Gastrocnemius medialis (tissue), 4 donors: ENCODE measurements at places on chromosomes 3 and 15.
A peak's percentile ranks its signal among the peaks of the same experiment; 100 is the strongest.

DNA sequence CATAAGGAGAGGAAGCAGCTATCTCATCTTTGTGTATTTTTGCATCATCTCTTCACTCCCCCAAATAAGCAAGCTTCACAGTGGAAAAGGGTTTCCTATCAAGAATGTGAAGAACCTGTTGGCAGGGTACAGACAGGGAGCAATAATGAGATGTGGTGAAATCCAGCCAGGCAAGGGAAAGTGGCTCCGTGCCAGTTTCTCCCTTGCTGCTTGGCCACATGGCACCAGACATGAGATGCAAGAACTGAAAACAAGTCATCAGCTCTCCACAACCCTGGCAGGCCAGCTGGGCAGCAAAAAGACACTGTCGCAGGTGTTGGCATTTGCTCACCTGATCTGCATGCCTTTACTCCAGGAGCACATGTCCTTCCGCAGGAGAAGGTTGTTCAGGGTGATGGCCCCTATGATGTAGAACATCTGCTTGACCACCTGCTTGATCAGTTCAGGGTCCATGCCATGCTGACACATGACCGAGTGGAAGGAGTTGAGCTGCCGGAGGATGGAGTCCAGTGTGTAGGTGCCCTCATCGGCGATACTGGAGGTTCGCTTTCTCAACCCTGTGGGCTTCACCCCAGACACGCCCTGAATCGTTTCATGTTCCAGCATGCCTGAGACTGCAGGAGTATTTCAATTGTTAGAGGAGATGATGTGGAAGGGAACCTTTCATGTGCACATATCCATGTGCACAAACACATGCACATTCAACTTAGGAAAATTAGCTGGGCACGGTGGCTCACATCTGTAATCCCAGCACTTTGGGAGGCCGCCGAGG is 23.3 kb upstream of the MYO5C start:
- DNase-seq = peak; percentile 25

GRCh38 chr15:62889734-62890505 is 152.6 kb upstream of the TPM1 start:
- peak; percentile 58 for DNase-seq

- no peak for DNase-seq
Measured at GRCh38 chr3:98038286-98038685, 3.2 kb upstream of the GABRR3 start.

DNA sequence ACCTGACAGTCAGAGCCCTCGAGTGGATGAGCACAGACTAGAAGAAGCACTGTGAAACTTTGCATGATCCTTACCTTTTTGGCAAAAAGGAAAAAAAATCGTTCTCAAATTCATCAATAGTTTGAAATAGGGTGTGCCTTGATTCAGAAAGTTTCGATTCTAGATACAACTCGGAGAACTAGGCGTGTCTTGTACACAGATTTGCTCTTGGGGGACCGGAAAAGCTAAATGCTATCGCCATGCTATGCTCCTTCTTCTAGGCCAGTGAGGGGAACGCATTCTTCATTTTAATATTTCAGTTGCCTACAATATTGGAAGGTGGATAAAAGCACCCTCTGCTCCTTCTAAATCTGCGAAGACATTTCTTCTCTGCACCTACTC is 25.0 kb downstream of the CD86 start:
- no peak for DNase-seq

- no peak for DNase-seq
Measured at GRCh38 chr15:66389859-66390381, 3.2 kb downstream of the MAP2K1 start.

DNA sequence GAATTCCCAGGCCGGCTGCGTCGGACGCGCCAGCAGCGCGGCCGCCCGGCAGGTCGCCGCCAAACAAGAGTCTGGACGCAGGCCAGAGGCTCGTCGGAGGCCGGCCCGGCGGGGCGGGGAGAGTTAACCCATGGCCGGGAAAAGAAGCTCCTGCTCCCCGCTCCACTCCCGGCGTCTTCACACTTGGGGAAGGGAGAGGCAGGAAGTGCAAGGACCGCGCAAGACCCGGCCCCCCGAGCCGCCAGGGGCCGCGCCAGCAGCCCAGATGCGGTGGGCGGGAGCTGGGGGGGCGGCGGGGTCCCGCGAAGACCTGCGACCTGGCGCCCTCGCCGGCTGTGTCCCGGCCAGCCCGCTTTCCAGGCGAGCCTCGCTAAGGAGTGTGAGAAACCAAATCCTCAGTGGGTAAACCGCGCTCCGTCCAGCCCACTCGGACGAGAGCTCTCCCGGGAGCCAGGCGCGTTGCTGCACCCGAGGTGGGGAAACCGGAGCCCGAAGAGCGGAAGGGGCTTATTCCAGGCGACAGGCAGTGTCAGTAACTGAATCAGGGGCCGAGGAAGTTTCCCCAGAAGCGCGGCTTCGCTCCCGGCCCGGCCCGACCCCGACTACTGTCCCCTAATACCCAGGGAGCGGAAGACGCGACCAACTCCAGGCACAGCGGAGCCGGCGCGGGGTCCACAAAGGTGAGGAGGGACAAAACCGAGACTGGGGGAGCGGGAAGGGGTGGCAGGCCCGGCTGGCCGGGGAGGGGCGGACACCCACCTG is 721 bp downstream of the ADAMTS7 start:
- no peak for DNase-seq

- DNase-seq = no peak
Measured at GRCh38 chr3:45681846-45682245, 7.3 kb upstream of the SACM1L start.

- DNase-seq = no peak
Measured at GRCh38 chr15:35547775-35548364, 1.9 kb upstream of the DPH6 start.

DNA sequence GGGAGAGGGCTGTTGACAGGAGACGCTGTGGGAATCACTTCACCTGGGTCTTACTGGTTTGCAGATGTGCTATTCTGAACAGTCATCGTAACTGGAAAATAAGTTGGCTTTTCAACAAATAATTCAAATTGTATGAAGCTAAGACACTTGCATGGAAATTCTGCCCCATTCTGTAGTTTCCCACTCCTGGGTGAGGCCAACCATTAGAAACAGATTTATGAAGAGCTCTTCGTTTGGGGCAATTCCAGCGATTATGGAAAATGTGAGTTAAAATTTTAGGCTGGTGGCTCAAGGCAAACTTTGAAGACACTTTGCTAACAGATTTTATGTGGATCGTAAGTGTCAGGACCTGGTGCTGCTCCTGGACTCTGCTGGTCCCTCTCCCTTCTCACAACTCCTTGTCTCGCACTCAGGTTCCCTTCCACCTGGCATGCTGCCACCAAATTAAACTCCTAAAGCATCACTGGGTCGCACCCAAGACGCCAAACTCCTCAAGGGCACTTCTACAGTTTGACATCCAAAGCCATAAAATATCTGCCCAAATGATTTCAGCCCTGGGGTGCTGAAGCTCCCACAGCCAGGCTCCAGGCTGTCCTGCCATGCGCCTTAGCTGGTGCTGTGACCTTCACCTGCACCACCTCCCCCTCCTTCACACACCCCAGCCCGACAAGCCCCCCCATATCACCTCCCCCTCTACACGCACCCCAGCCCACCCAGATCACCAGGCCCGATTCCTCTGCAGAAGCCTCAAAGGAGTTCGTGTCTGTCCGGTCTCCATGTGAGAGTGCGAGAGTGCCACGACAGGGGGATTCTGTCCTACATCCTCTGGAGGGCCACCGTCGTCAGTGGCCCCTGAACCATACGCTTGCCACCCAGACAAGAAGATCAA is 138.4 kb downstream of the NSMCE3 start:
- DNase-seq = no peak

GRCh38 chr3:4478261-4478660 is 11.2 kb upstream of the SUMF1 start:
- DNase-seq = no peak

DNA sequence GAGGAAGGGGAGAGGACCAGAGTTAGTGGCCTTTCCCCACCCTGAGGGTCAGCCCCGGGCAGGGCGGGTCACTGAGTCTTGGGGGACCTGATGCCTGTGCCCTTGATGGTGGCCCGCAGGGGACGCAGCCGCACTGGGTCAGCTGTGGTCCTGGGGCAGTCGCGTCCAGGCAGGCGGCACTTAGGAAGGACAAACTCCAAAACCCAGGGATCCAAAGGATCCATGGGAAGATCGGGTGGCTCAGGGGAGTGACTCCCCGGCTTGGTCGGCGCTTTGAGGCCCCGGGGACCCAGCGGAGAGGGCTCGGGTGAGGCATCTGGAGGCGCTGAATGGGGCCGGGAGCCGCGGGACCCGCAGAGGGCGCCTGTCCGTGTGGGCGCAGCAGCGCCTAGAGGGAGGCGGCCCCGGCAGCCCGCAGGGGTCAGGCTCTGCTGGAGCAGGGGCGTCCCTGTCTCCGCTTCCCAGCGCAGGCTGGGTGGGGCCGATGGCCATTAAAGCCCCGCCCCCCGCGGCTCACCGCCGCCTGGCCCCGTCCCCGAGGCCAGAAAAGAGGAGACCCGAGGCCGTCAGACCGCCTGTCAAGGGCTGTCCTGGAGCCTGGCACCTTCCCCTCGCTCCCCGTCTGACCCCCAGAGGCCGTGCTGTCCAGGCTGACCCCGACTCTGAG is 17.5 kb downstream of the CIDEC start:
- DNase-seq = peak; percentile 22

DNA sequence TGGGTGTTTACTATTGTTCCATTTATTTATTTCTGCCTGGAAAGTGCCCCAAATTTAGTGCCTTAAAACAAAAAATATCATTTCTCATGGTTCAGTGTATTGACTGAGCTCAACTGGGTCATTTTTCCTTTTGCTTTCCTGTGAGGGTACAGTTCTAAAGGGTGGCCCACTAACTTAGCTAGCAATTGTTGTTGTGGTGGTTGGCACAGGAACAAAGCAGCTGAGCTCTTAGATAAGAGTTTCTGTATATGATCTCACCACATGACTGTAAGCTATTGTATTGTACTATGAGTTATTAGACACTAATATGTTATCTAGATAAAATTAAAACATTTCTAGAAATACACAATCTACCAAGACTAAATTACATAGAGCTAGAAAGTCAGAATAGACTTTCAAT is 1283.7 kb downstream of the OTOL1 start:
- no peak for DNase-seq

- DNase-seq = no peak
Measured at GRCh38 chr3:194080436-194080835, 55.5 kb upstream of the HES1 start.

- no peak for DNase-seq
Measured at GRCh38 chr15:47296881-47297280, 420.4 kb upstream of the SEMA6D start.

DNA sequence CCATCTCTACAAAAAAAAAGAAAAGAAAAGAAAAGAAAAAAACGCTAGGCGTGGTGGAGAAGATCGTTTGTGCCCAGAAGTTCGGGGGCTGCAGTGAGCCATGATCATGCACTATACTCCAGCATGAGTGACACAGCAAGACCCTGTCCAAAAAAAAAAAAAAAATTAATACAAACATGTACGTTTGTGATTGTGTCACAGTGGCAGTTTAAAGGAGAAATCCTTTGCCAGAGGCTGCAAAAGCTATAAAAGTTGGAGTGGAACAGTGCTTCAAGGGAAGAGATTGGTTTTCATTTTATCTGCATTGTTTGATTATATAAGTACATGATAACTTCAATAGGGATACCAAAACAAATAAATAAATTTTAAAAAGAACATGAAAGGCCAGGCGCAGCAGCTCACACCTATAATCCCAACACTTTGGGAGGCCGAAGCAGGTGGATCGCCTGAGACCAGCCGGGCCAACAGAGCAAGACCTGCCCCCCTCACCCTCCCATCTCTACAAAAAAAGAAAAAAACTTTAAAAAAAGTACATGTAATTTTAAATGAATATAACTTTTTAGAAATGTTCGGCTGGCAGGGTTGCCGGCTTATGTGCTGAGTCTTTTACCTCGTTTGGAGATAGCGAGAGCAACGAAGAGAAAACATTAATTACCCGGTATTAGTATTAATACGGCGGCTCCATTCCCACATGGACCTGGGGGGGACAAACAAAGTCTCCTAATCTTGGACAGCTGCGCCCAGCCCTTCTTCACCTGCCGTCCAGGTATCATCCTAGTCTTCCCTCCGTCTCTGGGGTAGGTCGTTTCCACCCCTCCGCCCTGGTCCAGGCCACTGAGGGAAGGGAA is 573 bp upstream of the DIS3L start:
- no peak for DNase-seq

GRCh38 chr3:197117114-197117513 is 87.5 kb upstream of the MELTF start:
- DNase-seq = no peak

GRCh38 chr15:66014022-66014421 is 144.7 kb downstream of the RAB11A start:
- DNase-seq = no peak

- DNase-seq = no peak
Measured at GRCh38 chr3:168881804-168882203, 781.7 kb downstream of the MECOM start.

DNA sequence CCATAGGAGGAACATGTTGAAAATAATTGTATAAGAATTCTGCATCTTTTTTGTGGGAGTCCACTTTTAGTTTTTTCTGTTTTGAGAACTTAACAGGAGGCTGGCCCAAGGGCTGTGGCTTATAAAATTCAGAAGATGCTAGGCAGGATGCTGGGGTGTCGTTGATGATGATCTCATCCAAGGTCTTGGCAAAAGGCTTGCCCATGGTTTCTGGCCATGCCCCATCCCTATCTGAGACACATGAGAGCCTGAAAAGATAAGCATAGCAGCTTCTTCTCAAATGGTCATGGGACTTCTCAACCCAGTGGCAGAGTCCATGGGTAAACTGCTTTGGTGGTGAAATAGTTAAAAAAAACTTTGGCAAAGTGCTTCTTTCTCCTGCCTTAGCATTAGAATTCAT is 35.2 kb downstream of the CMSS1 start:
- no peak for DNase-seq

DNA sequence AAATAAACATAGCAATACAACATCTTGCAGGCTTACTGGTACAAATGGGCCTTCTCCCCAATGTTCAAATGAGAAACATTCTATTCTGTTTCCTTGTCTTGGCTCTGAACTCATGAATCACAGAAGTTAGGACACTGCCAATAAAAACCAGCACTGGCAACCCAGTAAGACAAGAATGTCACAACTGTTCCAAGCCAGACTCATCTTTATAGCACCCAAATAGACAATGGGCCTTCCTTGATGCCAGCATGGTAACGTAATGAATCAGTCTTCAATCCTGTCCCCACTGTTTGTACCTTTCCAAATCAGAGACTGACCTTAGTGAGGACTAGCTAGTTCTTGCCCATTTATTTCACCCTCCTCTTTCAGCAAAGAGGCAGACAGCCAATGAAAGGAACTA is 14.1 kb upstream of the RPS17 start:
- no peak for DNase-seq

DNA sequence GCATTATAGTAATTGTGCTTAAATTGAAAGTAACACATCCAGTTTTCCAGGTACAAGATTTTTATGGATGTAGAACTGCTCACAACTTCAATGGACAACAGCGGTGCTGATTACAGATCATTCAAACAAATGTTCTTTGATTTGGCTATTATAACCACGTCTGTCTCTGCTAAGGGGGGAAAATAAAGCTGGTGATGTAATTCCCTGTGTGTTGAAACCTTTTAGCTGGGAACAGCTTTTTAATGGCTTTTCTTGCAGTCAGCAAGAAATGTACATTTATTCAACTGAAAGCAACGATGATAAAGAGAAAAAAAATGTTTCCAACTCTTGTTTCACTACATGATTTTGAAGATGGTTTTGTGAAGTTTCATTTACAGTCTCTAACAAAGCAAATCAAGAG is 431.9 kb upstream of the AGTR1 start:
- no peak for DNase-seq

- DNase-seq = no peak
Measured at GRCh38 chr3:33438284-33438668, 1.9 kb downstream of the UBP1 start.

- no peak for DNase-seq
Measured at GRCh38 chr15:41919954-41920538, 26.2 kb upstream of the SPTBN5 start.
